Activated CD4-positive, alpha-beta T cell treated with anti-CD3 and anti-CD28 coated beads for 36 hours (primary cell): ENCODE measurements at places on chromosomes 7 and 10. TPM values are rescaled to one million over a fixed set of nuclear protein-coding genes. Genes with fewer than 3 reads are reported as not detected.

DNA sequence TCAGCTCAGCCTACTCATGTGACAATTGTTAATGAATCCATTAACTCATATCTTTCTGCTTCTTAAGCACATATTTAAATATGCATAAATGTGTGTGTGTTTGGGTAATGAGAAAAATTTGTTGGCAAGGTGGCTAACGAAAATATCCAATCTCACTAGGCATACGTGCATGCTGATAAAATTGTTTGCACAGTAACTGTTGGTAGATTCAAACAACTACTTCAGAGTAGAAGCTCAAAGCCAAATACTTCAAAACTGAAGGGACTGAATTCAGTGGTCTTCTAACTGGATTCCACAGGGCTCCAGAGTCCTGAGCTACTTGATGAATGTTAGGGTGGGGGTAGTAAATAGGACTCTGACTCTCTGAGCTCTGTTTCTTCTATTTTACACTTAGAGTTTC is 757.0 kb downstream of the GRM8 start:
- no peaks in the 10 kb centered on the region for H3K4me1 ChIP-seq
- H3K36me3 ChIP-seq = no peaks in the 10 kb centered on the region

Gene GLCCI1
- total RNA-seq = 15.1 TPM

Gene WIPF3
- total RNA-seq = not detected

Gene DKK1
- total RNA-seq = not detected
